ENCODE measurements at places on chromosomes 5 and 9. TPM values are rescaled to one million over a fixed set of nuclear protein-coding genes. Genes with fewer than 3 reads are reported as not detected.

- no peak overlapping the region for H3K27ac ChIP-seq
- H3K4me1 ChIP-seq, result no peaks in the 10 kb centered on the region
- no peaks in the 10 kb centered on the region for H3K36me3 ChIP-seq
Observed at GRCh38 chr5:1908931-1909330, 26.2 kb upstream of the IRX4 start.

- H3K27me3 ChIP-seq, result no peaks in the 10 kb centered on the region
- no peak overlapping the region for H3K27ac ChIP-seq
- H3K4me1 ChIP-seq, result peaks cover 2% of the 10 kb centered on the region
- peak; percentile 73 for DNase-seq
- peaks cover 17% of the 10 kb centered on the region for H3K36me3 ChIP-seq
- H3K4me3 ChIP-seq, result no peak overlapping the region
Observed at GRCh38 chr5:14351845-14352712, 208.9 kb downstream of the TRIO start.

Gene INVS
- total RNA-seq, result 7.5 TPM

GRCh38 chr5:170338933-170339779, 41.6 kb upstream of the LCP2 start:
- no peaks in the 10 kb centered on the region for H3K36me3 ChIP-seq
- H3K4me1 ChIP-seq, result peaks cover under 1% of the 10 kb centered on the region
- peak; percentile 76 for DNase-seq

GRCh38 chr9:14395317-14396082, 81.6 kb upstream of the NFIB start:
- no peaks in the 10 kb centered on the region for H3K27me3 ChIP-seq
- H3K4me3 ChIP-seq, result no peak overlapping the region
- H3K36me3 ChIP-seq, result peaks cover 6% of the 10 kb centered on the region
- no peak overlapping the region for H3K27ac ChIP-seq

Gene LMBRD2
- 4.3 TPM for total RNA-seq

Gene SHISAL2B
- 5.0 TPM for total RNA-seq

Gene TOR2A
- total RNA-seq, result 13.2 TPM

DNA sequence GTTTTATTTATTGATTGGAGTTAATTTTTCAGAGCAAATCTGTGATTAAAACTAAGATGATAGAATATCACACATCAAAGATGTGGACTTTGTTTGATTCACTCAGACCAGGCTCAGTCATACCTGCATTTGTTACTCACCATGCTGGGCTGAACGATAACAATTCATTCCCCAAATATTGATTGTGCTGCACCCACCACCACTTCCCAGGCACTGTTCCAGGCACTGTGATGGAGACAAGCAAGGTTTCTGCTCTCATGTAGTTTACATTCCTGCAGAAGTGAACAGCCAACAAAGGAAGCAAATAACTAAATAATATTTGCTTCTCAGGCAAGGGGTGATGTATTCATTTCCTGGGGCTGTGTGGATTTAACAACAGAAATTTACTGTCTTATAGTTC, 428.3 kb downstream of the DNAH5 start:
- DNase-seq, result no peak
- no peaks in the 10 kb centered on the region for H3K4me1 ChIP-seq
- H3K4me3 ChIP-seq, result no peak overlapping the region
- no peaks in the 10 kb centered on the region for H3K36me3 ChIP-seq

DNA sequence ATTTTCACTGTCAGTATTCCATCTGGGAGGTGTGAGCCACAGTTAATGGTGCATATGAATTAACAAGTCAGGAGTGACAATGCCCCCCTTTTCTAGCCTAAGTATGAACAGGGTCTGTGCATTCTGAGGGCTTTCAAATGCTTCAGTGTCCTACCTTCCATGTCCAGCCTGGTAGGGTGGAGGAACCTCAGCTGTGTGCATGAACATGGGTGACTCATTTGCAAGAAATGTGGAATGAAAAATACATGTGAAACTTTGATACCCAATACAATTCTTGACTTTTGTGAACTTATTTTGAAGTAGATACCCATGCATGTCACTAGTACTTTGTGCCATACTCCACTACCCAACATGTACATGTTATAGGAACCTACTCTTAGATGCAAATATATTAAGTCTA, 375.8 kb downstream of the SEMA5A start:
- H3K4me3 ChIP-seq, result no peak overlapping the region
- peaks cover 4% of the 10 kb centered on the region for H3K36me3 ChIP-seq
- H3K4me1 ChIP-seq, result peaks cover 3% of the 10 kb centered on the region
- DNase-seq, result no peak

DNA sequence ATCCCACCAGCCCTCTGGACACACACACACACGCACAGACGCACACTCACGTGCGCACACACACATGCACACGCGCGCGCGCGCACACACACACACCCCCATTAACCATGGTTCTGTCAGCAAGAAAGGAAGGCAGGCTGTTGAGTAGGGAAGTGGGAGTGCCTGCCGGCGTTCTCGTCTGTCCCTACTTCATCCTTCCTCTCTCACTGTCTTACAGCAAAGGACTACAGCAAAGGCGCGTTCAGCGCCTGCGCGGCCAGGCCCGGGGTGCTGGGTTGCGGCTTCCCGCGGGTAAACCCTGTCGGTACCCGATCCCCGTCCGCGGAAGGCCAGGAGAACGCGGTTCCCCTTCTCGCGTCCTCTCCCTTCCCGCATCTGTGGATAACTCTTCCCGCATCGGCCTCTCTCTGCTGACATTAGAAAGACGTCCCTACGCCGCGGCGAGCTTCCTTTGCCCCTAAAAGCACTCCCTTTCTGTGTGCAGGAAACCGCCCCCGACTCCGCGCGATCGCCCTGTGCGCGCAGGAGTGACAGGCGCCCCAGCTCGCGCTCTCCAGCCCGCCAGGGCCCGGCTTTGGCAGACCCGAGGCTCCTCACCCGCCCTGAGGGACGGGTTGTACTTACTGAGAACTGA, 219.2 kb downstream of the AGTPBP1 start:
- no peaks in the 10 kb centered on the region for H3K36me3 ChIP-seq
- peaks cover 5% of the 10 kb centered on the region for H3K27me3 ChIP-seq
- peak overlapping the region; percentile 81 for H3K4me3 ChIP-seq
- DNase-seq, result peak; percentile 74
- no peak overlapping the region for H3K27ac ChIP-seq

DNA sequence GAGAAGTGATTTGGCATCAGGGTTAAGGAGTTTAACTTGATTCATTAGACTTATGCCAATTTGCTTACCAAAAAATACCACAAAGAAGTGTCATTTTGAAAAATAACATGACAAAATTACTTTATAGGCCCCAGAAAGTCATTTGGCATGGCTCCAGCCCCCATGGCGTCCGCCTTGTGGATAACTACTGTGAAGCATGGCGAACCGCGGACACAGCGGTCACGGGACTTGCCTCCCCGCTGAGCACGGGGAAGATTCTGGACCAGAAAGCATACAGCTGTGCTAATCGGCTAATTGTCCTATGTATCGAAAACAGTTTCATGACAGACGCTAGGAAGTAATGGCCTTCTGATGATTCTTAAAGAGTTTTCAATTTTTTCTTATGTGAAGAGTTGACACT, 35.4 kb upstream of the TGFBR1 start:
- no peaks in the 10 kb centered on the region for H3K4me1 ChIP-seq
- no peak for DNase-seq
- H3K27ac ChIP-seq, result no peak overlapping the region
- H3K36me3 ChIP-seq, result no peaks in the 10 kb centered on the region
- no peaks in the 10 kb centered on the region for H3K27me3 ChIP-seq

GRCh38 chr5:151570058-151570457, 21.1 kb downstream of the FAT2 start:
- peaks cover 5% of the 10 kb centered on the region for H3K27me3 ChIP-seq
- no peak overlapping the region for H3K4me3 ChIP-seq
- no peak overlapping the region for H3K27ac ChIP-seq
- no peaks in the 10 kb centered on the region for H3K36me3 ChIP-seq

- no peak overlapping the region for H3K27ac ChIP-seq
- H3K27me3 ChIP-seq, result no peaks in the 10 kb centered on the region
- DNase-seq, result no peak
- no peak overlapping the region for H3K4me3 ChIP-seq
- H3K36me3 ChIP-seq, result peaks cover 65% of the 10 kb centered on the region
Observed at GRCh38 chr5:14488709-14489108, 92.9 kb upstream of the OTULINL start.

DNA sequence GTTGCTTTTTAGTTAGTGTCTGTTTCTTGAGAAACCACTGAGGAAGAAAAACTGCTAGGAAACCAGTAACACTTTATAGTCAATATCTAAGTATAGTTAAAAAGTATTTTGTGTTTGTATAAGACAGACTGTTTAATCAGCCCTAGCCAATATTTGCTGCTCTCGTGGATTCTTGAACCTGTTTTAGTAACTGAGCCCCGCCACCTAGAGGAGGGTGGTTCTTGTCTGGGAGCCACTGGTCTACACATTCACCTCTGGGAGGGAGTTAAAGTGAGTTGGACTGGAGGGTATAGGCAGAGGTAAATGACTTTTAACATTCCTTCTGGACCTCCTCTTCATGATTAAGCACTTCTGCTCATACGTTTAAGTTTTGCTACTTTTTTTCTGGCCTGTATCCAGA, 117.2 kb downstream of the SPATA31D1 start:
- H3K27ac ChIP-seq, result no peak overlapping the region
- H3K4me1 ChIP-seq, result peaks cover 2% of the 10 kb centered on the region
- H3K27me3 ChIP-seq, result no peaks in the 10 kb centered on the region
- peaks cover 9% of the 10 kb centered on the region for H3K36me3 ChIP-seq
- DNase-seq, result no peak

GRCh38 chr9:6449645-6450044, 36.6 kb downstream of the UHRF2 start:
- H3K36me3 ChIP-seq, result peaks cover 5% of the 10 kb centered on the region
- H3K4me3 ChIP-seq, result no peak overlapping the region
- H3K4me1 ChIP-seq, result no peaks in the 10 kb centered on the region
- no peaks in the 10 kb centered on the region for H3K27me3 ChIP-seq
- no peak for DNase-seq

DNA sequence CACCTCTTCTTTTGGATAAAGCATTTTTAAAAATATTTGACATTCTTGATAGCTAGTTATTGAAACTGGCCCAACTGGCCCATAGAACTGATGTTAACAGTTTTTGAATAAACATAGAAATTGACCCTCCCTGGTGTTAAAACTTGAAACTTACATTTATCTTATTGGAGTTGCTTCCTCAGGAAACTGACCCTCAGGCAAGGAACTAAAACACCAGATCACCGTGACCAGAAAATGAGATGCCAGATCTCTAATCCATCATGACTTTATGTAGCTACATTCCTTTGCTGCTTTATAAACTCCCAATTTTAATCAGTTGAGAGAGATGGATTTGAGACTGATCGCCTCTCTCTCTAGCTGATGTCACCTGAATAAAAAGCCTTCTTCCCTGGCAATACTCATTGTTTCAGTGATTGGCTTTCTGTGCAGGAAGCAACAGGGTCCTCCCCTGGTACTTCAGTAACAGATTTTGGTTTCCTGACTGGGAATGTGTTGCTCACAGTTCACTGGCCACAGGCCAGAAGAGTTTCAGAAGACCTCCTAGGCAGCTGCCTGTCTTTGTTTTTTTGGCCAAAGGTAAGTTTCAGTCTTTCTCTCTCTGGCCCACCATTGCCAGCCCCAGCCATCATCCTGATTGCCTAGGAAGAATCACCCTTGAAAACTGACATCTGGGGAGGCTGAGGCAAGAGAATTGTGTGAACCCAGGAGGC, 212.4 kb downstream of the DTWD2 start:
- no peak overlapping the region for H3K4me3 ChIP-seq
- no peak for DNase-seq
- H3K4me1 ChIP-seq, result no peaks in the 10 kb centered on the region
- H3K27me3 ChIP-seq, result no peaks in the 10 kb centered on the region
- no peak overlapping the region for H3K27ac ChIP-seq

DNA sequence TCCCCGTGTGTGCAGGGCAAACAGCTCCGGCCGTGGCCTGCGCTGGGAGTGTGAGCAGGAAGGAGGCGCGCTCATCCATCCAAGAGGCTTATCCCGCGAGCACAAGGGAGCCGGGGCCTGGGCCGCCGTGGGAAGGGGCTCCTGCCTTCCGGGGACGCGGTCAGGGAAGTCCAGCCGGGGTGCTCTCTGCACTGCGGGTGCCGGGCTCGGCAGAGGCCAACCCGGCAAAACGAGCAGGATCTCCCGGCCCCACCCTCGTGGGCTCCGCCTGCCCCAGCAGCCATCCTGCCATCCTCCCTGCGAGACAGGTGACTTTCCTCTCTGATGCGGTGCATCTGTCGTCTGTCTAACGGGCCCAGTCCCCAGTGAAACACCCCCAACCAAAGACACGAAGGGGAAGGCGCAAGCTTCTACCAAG, 244.2 kb downstream of the AUH start:
- H3K4me1 ChIP-seq, result peaks cover 2% of the 10 kb centered on the region
- H3K27me3 ChIP-seq, result no peaks in the 10 kb centered on the region
- H3K4me3 ChIP-seq, result no peak overlapping the region
- no peak for DNase-seq

Gene IFNA21
- total RNA-seq, result not detected

- DNase-seq, result no peak
- no peak overlapping the region for H3K4me3 ChIP-seq
- H3K4me1 ChIP-seq, result no peaks in the 10 kb centered on the region
- H3K36me3 ChIP-seq, result no peaks in the 10 kb centered on the region
- no peak overlapping the region for H3K27ac ChIP-seq
Observed at GRCh38 chr9:91101611-91102168, 260.0 kb downstream of the AUH start.

Gene ZNF618
- 13.6 TPM for total RNA-seq

DNA sequence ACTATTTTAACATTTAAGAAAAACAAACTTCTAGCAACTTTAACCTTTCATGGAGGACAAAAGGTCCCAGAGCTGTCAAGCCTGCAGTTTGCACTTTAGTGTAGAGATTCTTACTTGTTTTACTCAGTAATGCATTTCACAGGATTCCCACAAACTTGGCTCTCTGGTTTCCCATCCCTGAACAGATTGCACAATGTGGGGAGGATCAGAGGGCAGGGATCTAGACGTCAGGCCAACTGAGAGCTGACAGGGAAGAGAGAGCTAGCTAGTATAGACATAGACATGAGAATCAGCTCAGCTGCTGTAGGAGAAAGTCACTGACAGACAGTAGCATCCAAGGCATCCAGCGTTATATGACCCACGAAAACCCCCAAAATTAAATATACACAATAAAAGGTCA, 20.9 kb upstream of the BNIP1 start:
- no peak overlapping the region for H3K27ac ChIP-seq
- H3K4me3 ChIP-seq, result no peak overlapping the region
- H3K4me1 ChIP-seq, result no peaks in the 10 kb centered on the region
- H3K27me3 ChIP-seq, result no peaks in the 10 kb centered on the region
- DNase-seq, result no peak
- H3K36me3 ChIP-seq, result no peaks in the 10 kb centered on the region
